ENCODE measurements at places on chromosomes 3 and 15.

GRCh38 chr3:71543371-71544016 is 40.0 kb downstream of the FOXP1 start:
- no peak for DNase-seq

- no peak for DNase-seq
Measured at GRCh38 chr3:5317557-5317956, 130.1 kb downstream of the EDEM1 start.

DNA sequence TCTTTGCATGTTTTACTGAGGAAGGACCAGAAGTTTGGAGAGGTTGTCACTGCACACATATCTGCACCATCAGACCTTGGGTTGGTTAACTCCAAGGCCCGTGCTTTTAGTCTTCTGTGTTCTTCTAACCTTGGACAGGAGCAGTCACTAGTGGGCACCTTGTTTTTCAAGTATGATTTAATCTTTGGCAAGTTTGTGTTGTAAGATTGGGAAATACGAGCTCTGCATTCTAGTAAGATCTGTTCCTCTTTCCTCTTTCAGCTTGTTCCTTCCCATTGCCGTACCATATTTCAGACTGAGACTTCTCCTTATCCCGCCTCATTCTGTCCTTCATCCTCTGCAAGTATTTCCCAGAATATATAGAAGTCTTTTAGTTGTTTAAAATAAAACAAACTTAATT is 5.1 kb downstream of the TMOD2 start:
- no peak for DNase-seq

GRCh38 chr15:26614734-26615133 is 158.1 kb downstream of the GABRB3 start:
- DNase-seq: no peak

GRCh38 chr15:32802286-32802936 is 84.6 kb downstream of the GREM1 start:
- no peak for DNase-seq

GRCh38 chr3:152658977-152659720 is 175.8 kb upstream of the P2RY1 start:
- DNase-seq: no peak

DNA sequence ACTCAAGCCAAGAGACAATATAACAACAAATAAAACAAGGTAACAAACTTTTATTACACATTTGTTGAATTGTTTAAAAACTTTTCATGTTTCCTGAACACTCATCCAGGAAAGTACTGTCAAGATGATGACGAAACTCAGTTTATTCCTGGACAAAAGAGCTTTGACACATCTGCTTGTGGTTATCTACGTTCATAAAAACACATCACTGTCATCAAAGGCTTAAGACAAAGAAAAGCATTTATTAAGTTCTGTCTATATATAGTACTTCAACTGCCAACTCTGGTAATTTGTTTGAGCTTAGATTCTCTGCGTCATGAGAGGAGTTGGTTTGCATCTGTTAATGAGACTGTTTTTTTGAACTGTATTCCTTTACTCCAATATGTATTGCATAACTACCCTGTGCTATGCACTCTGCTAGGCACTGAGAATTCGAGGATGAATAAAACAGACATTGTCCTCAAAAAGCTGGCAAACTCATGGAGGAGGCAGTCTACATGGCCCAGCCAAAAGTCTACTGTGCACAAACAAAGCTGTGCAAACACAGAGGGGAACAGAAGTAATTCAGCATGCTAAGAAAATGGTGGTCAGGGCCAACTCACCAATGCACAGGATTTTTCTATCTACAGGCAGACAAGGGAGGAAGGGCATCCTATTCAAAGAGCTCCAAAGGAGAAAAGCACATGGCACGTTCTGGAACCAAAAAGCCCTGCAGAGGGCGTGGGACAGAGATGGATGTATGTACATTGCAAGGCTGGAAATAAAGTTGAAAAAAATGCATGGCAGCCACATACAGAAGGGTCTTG is 21.5 kb downstream of the PLD1 start:
- no peak for DNase-seq

DNA sequence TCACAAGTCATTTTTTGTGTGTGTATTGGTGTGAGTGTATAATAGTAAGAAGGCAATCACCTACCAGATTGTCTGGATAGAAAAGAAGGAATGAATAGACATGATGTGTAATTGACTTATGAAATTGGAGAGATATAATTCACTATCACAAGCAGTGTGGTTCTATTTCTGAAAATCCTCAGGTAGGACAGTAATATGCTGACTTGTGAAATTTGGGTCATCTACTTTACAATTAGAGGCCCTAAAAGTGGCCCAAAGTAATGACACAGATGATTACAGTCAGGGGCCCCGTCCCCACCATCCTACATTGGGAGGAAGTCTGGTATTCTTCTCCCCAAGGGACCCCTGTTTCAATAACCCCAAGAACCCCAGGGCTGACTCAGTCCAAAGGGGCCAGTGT is 73.6 kb upstream of the SELENOK start:
- DNase-seq: no peak

GRCh38 chr3:183227586-183227985 is 25.5 kb upstream of the B3GNT5 start:
- no peak for DNase-seq

GRCh38 chr3:154844863-154845262 is 235.3 kb upstream of the MME start:
- DNase-seq: no peak

DNA sequence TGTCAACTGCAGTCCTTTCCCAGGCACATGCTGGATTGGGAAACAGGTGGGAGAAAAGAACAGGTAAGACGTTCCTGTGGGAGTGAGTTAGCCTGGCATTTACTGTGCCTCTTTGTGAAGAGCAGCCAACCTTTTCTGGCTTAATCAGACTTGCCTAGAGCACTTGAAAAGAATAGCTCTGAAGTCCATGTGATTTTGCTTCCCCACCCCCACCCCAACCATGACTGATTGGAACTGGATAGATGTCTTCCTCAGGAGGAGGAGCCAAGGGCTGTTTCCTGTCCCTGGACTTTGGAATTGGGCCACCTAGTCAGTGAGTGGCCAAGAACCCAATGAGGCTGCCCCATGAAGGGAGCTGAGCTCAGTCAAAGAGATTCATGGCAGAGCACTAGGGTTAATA is 4.7 kb upstream of the TMEM41A start:
- DNase-seq: no peak

GRCh38 chr3:139378587-139379241 is 10.7 kb downstream of the COPB2 start:
- DNase-seq: no peak

DNA sequence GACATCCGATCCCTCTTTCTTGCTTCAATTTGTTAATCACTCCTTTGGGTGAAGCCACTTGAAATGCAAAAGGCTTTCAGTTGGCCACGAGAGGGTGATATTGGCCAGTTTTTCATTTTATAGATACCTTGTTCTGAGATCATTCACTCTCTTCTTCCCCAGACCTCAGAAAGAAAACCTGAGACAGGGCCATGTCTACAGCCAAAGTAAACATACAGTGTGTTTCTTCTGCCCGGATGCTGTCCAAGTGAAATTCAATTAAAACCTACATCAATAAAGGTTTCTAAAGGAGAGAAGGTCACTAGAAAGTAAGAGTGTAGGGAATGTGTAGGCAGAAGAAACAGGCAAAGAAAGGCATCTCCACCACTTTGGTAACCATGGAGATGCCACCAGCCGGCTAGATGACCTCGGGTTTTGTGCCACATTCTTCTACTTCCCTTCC is 39.5 kb upstream of the FMN1 start:
- no peak for DNase-seq

DNA sequence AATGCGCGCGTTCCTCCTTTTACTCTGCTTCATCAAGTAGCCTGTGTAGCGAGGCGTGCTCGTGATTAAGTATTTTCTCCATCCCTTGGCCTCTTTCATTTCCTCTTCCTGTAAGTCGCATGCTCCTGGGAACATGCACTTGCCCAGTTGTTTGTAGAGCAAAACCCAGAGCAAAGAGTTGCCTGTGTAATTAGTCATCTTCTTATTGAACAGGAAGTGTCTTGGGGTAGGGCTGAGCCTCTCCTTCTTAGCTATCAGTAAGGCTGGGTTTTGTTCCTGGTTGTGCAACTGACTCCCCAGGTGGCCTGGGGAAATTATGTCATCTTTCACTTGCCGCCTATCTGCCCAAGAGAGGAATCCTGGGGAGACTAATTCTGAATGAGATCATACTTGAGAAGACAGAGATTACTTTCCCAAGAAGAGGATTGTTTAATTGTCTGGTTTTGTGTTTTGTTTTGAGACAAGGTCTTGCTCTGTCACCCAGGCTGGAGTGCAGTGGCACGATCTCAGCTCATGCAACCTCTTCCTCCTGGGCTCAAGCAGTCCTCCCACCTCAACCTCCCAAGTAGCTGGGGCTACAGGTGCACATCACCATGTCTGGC is 14.9 kb downstream of the LIPH start:
- no peak for DNase-seq

- no peak for DNase-seq
Measured at GRCh38 chr3:177681852-177682251, 484.6 kb upstream of the TBL1XR1 start.

- DNase-seq: no peak
Measured at GRCh38 chr3:13626915-13627460, 78.1 kb downstream of the FBLN2 start.

- no peak for DNase-seq
Measured at GRCh38 chr15:33454346-33454745, 143.6 kb downstream of the RYR3 start.
